NCI-H1417 (cell line): ENCODE measurements at places on chromosomes 1 and 21.

- DNase-seq: no peak
Measured at GRCh38 chr1:107804741-107805140, 160.2 kb downstream of the VAV3 start.

DNA sequence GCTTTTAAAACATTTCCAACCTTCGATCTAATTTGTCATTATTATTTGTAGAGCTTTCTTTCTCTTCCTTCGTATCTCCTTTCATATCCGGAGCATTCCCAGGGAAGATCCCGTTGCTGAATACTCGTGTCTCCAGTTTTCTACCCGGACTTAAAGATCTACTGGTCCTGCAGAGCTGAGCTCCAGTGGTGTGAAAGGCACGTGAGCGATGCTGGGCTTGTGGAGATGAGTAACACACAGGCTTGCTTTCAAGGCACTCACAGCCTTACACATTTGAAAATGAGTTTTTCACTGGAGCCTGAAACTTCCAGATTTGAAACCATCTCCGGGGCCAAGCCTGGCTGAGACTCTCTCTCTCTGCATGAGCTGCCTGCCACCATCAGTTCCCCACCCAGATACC lies 428.3 kb downstream of the KIF26B start:
- DNase-seq: no peak

DNA sequence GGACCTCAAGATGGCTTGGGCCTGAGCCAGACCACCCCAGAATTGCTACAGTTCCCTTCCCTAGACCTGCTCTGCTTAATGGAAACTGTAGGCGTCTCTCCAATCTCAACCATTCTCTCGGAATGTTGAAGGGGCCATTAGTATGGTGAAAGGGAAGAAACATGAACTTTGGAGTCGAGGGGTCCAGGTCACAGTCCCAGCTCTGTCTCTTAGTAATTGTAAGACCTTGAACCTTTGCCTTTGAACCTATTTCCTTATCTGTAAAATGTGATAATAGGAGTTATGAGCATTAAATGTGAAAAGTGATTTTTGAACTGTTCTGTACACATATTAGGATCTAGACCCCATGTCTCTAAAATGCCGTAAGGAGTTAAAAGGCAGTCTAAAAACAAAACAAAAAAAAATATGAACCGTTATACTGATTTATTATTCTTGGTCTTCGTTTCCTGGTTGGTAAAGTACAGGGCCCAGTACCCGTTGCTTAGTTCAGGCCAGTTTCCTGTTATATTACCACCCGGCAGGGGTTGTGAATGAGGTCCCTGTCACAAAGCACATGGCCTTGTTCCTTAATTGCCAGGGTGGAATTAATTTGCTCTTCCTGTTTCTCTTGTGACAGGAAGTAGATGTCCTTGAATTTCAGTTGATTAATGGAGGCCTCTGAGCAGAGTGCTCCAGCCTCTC lies 42.3 kb downstream of the TCEANC2 start:
- DNase-seq: peak; percentile 57

DNA sequence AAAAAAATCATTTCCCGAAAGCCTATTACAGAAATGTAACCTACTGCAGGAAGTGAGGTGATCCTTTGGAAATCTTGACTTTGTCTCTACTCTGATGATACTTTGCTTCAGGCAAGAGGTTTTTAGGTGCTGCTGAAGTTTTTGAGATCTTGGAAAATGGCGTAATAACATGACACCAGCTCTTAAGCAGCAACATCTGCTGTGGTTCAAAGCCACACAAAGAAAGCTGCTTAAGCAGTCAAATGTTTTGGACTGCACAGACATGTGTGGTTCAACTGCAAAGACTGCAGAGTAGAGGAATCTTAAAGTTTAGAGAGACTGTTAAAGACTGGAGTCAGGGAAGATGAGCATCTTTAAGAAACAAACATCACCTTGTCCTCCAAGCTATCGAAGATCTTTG lies 139.0 kb downstream of the RASAL2 start:
- no peak for DNase-seq

DNA sequence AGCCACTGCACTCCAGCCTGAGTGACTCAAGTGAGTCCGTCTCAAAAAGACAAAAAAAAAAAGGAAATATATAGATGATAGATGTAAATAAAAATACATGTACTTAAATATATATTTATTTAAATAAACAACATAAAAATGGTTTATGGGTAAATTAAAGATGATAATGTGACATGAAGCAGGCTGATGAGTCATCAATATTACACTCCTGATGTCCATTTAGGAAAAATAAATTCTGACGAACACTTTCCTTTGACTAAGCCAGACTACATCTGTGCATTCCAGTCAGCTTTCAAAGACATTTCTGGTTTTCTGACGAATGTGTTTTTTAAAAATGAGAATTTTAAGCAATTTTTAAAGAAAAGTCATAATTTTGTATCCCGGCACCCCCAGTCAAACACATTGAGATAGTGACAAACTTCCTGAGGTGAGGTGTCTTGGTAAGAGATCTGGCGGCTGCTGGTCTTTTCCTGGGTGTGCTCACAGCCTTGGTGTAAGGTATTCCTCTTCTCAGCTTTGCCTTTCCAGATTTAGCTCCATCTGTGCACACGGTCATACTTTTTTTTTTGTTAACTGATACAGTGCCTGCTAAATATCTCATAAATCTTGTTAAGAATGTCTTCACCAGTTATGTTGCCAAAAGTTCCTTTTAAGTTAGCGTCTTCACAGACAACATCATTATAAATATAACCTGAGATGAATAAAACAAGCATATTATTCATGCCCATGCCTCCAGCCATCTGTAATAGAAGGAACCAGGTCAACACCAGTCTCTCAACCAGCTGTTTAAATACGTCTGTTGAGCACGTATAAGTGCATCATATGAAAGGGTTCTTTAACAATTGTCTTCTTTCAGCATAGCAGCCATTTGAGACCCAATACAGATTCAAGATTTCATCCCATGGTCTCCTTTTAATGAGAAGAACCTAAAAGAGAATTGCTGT lies 214.5 kb upstream of the PLD5 start:
- no peak for DNase-seq

GRCh38 chr1:59242370-59242769 lies 54.5 kb upstream of the FGGY start:
- no peak for DNase-seq

GRCh38 chr1:169860187-169860586 lies 33.5 kb downstream of the SCYL3 start:
- DNase-seq: no peak

DNA sequence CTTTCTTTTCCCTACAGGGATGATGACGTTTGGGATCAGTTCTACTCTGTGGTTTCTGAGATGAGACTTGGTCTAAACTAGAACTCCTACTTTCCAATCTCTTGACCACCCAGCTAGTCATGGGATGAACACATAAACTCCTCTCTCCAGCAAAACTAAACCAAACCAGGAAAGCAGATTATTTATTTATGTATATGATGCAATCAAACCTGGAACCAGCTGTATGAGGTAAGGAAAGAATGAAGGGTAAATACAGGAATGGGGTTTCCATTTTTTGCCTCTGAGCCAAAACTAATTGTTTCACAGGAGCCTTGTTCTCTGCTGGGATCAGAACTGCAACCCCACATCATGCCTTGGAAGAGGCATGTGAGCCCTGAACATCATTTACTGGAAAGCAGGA lies 3.3 kb upstream of the AGT start:
- DNase-seq: no peak

- no peak for DNase-seq
Measured at GRCh38 chr1:83702356-83702755, 296.6 kb downstream of the TTLL7 start.

DNA sequence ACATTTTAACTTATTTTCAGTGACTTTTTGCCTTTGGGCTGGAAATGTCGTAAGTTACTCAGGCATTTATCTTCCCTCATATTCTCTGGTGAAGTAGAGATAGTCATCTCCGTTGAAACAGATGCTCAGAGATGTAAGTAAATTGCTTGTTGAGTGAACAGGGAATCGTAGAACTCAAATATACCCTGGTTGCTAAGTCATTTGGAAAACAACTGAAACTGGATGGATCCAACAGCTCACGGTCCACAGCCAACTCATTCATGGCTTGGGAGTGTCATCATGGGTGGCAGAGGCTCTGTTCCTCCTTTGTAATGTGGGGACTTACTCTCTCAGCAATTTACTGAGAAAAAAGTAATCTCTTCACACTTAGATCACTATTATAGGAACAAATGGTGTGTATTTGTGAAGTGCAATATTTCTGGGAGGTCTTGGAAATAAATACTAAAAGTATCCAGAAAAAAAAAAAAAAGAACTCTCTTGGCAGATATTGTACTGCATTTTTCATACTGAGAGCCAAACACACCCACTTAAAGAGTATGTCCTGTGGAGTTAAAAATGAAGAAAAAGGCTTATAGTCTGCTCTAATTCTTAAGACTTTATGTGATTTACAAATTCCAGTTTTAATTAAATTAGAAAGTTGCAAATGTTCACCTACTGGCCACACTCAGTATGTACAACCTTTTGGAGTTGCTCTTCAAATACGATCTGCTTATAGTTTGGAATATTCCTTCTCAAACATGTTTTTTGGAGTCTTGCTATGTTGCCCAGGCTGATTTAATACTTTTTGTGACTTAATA lies 107.4 kb downstream of the LEPR start:
- no peak for DNase-seq

DNA sequence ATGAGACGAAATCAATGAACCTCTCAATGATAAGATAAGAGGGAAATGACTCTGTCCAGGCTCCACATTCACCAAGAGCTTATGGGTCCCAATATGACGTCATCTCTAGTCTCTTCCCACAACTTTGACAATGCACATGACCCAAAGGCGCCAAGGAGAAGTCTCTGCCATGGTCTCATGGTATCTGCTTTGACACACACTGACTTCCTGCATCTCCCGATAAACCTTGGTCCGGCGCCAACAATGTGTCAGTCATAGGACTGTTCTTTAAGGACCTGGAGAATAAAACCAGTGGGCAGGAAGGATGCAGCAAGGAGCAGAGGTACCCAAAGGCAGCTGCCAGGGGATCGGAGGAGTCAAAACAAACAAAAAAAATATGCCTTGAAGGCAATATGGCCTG lies 46.9 kb upstream of the TMEM51 start:
- peak; percentile 18 for DNase-seq
